RWPE2 (cell line): ENCODE measurements at places on chromosomes 4 and X.

DNA sequence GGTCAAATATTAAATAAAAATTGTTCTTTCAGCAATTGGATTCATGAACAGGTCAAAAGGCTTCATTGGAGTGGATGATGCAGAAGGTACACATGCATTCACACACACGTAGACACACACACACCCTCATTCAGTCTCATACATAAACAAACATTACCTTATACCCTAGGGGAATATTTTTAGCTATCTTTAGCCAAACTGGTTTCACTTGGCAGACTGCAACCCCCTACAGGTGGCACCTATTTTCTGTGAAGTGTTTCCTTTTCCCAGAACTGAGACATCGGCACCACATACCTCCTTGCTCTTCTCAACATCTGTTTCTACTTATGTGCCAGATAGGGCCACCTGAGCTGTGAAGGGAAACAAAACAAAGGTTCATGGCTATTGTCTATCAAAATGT, 18.5 kb upstream of the KDR start:
- no peak for DNase-seq

GRCh38 chrX:46737462-46737861, 21.5 kb downstream of the SLC9A7 start:
- DNase-seq: no peak

DNA sequence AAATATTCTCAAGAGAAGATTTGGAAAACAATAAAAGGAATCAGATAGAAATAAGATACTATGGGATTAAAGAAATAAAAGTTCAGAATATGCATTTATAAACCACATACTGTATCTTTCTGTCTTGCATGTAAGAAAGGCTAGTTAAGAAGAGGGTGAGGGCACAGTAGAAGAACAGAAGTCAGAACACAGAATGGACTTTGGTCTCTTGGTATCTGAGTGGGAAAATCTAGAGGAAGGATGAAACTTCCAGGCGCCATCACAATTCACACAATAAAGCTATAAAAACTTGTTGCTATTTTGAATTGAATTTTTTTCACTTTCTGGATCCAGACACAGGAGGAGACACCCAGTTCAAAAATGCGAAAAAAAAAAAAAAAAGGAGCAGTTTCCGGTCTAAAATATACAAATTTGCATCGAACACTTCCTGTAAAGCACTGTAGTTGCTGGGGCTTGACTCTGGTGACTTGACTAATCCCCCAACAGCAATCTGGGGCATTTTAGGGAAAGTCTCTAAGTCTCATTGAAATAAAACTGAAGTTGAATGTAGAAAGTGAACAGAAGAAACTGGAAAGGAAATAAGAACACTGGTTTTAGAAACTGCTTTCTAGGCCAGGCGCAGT, 8.1 kb upstream of the NAAA start:
- DNase-seq: no peak

DNA sequence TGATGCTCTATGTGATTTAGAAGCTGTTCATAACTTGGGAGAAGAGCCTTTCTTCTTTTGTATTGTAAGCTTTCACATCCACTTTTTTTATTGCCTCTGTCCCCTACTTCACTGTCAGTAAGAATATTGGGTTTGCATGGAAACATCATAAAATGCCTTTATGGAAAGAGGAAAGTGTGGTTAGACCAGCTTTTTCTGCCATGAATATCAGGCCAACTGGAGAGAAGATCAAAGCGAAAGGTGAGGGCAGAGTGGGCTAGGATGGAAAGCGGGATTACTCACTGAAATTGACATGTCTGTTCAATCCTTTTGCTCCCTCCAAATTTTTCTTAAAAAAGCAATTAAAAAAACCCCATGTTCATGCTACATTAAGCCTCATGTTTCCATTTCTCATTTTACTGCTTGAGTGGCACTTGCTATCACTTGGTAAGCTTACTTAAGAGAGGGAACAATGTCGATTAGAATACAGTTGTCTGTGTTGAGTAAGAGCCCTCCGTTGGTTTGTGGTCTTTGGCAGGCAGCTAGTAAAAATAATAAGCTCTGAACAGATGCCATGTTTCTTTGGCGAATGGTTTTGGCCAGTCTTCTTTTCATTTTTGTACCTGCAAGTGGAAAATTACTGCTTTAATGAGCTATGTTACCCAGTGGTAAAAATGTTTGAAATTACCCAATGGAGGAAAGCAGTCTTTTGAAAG, 35.9 kb downstream of the SUPT20HL1 start:
- no peak for DNase-seq

- peak; percentile 68 for DNase-seq
Measured at GRCh38 chrX:103254171-103254824, 657 bp downstream of the TCEAL8 start.

DNA sequence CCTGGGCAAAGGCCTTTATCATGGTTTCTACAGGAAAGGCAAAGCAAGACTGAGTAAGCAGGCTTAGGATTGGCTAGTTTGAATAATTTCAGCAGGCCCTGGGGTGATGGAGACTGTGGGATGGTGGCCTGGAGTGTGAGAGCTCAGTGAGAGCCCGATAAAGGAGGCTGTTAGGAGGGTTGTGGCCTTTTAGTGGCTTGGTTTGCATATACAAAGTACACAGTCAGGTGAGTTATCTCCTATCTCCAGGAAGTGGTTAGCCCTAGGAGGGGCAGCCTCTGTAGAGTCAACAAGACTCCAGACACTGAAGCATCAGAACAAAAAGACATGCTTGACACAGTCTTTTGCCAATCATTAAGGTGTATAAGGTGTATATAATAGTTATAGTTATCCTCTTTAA, 157.2 kb downstream of the CFAP299 start:
- DNase-seq: no peak

- no peak for DNase-seq
Measured at GRCh38 chrX:49767236-49767635, 61.9 kb upstream of the PAGE4 start.

DNA sequence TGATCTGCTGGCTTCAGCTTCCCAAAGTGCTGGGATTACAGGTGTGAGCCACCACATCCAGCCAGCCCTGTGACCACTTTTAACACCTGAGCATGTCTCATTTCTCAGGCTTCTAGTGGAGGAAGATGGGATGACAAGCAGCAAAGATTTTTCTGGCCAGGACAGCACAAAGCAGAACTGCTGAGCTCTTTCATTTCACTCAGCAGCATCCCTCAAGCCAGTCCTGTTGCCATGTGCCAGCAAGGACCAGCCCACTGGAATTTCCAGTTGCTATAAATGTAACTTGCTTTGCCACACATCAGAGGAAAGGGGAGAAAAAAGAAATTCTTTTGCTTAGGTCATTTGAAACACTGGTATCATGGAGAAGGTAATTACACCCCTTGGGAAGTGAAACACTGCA, 75.9 kb downstream of the SLC9A7 start:
- DNase-seq: no peak

GRCh38 chrX:54817220-54817820, 9.8 kb downstream of the MAGED2 start:
- DNase-seq: no peak

GRCh38 chr4:11323771-11324170, 104.9 kb downstream of the HS3ST1 start:
- DNase-seq: no peak

GRCh38 chr4:37816006-37816405, 10.5 kb upstream of the PGM2 start:
- no peak for DNase-seq

DNA sequence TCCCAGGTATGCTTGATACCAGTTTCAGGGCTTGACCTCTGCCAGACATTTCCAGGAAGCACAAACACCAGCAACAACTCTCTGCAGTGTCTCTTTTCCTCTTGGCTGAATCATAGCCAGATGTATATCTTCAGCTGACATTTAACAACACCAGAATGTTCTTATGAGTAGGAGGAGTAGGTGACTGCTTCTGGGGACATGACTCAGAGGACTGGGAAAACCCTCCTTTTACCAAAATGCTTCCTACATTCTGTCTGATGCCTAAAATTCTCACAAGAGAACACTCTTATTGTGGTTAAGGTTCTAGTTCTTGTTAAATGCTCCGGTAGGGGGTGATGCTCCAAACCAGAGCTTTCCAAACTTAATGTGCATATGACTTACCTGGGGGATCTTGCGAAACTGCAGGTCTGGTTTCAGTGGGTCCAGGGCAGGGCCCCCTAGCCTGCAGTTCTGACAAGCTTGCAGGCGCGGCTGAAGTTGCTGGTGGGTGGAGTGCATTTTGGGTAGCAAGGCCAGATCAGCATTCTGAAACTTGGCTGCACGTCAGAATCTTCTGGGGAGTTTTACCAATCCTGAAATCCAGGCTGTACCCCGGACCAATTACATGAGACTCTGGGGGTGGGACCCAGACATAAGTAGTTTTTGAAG, 329.3 kb upstream of the RPS6KA3 start:
- no peak for DNase-seq

- DNase-seq: no peak
Measured at GRCh38 chrX:32293962-32294700, 917.2 kb downstream of the DMD start.
